ENCODE measurements at places on chromosomes 2 and 18.

DNA sequence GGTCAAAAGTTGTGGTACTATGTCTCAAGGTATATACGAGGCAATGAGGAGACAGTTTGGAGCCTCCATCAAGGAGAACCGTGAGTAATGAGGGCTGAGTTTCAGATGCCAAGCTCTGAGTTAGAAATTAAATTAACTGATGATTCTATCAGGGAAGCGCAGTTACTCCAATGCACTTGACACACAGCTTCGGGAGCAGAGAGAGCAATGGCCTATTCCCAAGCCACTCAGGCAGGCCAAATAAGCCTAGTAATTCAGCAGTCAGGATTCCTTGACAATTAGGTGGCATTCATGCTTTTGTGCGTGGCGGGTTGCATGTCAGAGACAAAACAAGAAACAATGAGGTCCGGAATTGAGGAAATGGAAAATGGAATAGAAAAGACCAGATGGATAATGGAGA, 123.2 kb downstream of the MMADHC start:
- DNase-seq = no peak

GRCh38 chr2:227134591-227134990, 29.4 kb downstream of the COL4A4 start:
- no peak for DNase-seq

GRCh38 chr2:189142893-189143759, 36.4 kb downstream of the COL5A2 start:
- DNase-seq = no peak

DNA sequence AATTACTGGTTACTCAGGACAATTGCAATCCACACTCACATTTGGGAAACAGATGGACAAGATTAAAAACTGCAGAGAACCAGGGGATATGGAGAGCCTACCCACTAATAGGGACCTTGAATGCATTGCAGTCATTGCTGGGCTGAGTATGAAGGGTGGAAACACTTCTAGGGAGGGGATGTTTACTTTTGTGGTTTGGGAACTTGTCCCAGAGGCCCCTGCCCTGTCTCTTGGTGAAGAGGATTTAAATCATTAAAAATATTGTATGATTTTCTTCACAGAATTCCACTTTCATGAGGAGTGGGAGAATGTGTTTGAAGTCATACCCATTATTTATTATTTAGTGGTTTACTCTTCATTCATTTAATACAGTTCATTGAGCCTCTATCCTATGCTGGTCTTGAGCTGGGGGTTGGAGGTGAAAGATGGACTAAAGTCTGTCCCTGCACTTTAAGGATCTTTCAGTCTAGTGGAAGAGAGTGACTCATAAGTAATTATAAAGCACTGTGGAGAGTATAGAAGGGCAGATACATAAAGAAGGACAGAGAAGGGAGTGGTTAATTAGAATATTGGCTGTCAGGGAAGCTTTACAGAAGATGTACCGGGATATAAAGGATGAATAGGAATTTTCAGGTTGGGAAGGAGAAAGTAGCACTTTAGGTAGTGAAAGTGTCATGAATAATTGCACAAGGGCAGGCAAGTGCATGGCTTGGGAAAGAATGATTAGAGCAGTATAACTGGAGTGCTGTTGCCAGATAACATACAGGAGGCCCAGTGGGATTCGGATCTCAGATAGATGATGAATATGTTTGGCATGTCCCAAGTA, 313.4 kb downstream of the LPIN1 start:
- DNase-seq = no peak

- DNase-seq = no peak
Measured at GRCh38 chr18:12783524-12783923, 80.7 kb downstream of the PSMG2 start.

DNA sequence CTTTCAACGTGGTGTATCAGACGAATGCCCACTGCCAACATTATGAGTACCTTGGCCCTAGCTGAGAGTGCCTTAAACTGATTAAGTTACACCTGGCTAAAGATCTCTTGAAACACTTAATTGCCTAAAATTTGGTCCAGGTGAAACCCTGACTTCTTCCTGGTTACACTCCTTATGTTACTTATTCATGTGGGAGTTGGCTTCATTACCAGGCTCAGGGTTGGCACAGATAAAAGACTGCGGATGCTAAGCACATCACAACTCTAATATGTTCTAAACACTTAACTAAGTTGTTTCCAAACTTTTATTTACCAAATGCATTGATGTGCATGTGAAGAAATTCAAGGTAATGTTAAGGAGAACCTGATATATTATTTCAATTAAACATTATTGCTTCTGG, 298.9 kb downstream of the TCF4 start:
- no peak for DNase-seq

DNA sequence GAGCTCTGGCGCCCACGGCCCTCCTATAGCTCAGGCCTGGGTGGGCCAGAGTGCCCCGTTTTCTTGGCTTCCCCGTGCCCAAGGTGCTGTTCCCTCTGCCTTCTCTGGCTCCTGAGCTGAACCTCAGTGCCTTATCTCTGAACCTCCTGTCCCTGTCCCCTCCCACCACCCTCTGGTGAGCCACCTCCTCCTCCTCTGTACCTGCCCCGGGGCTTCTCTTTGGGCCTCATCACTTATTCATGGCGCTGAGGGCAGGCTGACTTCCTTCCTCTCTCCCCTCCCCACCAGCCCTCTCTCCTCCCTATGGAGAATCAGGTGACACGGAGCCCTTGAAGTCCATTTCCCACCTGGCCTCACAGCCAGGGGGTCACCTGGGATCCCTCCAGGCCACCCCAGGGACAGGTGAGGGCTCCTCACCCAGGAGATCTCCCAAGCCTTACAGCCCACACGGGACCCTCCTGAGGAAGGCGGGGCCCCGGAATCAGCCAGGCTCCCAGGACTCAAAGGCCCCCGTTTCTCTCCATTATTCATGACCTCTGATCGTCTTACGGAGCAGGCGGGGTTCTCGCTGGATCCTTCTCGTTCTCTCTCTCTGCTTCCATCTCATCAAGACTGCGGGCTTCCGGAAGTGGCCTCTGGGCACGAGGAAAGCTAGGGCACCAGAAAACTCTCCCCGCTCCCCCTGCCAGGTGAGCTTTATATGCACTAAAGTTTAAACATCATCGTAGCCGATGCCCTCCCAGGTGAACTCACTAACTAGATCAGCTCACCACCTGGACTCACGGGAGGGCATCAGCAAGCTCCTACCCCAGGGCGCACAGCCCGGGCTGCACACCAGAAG, at the start of gene LOXHD1:
TSS of gene LOXHD1 (minus strand) at position 106 of the 841 bp plus-strand sequence. CDS start 187 bp downstream, outside the sequence.
- DNase-seq = no peak

DNA sequence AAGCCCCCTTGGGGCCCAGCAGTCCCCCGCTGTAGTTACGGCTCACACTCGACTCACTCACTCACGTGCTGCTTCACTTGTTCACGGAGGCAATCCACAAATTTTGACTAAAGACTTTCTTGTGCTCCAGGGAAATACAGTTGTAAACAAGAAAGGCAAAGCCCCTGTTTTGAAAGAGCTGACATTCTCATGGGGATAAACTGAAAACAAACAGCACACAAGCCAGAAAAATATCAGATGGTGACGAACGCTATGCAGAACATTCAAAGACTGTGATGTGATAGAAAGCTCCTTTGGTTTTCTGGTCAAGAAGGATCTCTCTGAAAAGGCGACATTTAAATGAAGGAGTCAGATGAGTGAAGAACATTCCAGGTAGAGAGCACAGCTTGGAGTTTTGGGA, 385.3 kb upstream of the SMIM21 start:
- no peak for DNase-seq

DNA sequence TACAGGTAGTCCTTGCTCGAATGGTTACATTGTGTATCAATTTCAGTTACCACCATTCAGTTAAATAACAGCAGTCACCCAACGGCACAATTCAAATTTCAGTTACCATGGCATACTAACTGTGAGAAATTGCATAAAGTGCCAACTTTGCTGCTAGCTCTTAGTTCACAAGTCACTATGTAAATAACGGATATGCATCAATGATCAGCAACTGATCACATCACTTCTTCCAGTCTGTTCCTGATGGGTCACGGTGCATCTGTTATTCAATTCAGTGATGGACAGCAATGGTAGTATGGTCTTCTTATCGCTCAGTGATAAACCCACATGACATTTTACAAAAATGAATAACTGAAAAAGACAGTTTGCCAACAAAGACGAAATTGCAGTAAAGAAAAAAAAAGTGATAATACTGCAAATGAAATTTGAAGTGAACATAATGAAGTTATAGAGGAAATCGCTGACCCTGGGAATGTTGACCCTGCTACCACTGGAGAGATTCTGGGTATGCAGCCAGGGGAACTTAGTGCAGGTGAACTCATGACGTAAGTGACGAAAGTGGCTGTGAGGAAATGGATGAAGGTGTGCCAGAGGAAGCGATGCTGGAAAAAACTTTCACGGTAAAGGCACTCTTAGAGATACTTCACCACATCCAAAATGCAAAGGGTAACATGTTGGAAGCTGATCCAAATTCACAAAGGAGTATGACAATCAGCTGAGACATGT, 25.9 kb upstream of the RAPGEF4 start:
- DNase-seq = no peak

GRCh38 chr18:57231864-57232263, 85.0 kb downstream of the BOD1L2 start:
- DNase-seq = no peak

GRCh38 chr2:120227111-120227991, 4.2 kb upstream of the TMEM185B start:
- no peak for DNase-seq

DNA sequence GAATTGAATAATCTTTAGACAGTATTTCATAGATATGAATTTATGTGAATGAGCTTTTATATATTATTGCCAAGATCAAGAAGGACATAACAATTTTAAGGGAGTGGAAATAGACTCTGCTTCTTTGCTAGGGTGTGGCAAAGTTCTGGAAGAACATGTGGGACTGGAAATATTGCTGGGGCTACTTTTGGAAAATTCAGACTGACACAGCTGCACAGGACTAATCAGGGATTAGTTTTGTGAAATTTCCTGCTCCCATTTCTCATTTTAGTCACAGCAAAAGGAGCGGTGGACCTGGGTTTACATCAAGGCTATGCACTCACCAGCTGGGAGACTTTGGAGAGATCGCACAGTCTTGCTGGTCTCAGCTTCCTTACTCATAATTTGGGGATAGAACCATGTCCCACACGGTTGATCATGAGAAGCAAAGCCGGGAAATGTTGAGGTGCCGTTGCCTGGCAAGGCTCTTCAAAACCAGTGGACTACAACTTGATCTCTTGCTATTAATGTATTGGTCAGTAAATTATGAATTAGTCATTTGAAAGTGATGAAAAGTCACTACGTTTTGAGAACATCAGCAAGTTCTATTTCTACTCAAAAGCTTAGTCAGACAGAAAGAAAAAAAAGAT, 42.4 kb downstream of the IL1RL2 start:
- no peak for DNase-seq

- DNase-seq = peak; percentile 46
Measured at GRCh38 chr2:157784169-157784822, 91.8 kb downstream of the ACVR1 start.

DNA sequence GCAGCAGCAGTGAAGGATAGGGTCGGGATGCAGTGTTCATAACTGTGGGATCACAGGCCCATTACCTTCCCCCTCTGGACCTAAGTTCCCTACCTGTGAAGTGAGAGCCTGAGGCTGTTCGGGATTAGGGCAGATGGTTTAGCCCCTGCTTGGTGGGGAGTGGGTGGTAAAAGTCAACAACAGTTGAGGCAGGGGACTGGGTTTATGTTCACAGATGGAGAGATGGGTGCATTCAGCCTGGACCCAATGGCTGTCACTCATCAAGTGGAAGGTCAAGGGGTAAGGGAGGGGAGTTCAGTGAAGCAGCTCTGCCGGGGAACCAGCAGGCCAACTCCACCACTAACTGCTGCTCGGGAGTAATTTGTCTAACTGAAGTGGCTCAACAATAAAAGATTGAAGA, 180.4 kb downstream of the FAM210A start:
- DNase-seq = no peak

DNA sequence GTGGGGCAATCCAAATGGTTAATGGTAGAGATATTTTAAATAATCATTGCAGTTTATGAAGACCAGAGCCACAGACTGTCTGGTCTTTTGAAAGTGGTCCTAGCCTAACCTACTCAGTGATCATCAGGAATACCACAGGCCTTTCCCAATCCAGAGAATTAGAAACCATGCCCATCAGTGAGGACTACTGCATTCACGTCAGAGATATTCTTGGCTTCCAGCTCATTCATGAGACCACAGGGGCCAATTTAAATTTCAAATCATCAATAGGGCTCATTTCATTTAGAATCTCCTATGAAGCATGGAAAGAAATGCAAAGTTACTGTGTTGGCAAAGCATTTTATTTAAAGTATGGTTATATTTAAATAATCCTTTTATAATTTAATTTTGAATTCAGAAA, 362.3 kb upstream of the KCNJ3 start:
- DNase-seq = no peak

- DNase-seq = no peak
Measured at GRCh38 chr18:46028536-46028891, 43.5 kb downstream of the PSTPIP2 start.

- DNase-seq = no peak
Measured at GRCh38 chr2:88329815-88330603, 122.5 kb downstream of the FOXI3 start.

DNA sequence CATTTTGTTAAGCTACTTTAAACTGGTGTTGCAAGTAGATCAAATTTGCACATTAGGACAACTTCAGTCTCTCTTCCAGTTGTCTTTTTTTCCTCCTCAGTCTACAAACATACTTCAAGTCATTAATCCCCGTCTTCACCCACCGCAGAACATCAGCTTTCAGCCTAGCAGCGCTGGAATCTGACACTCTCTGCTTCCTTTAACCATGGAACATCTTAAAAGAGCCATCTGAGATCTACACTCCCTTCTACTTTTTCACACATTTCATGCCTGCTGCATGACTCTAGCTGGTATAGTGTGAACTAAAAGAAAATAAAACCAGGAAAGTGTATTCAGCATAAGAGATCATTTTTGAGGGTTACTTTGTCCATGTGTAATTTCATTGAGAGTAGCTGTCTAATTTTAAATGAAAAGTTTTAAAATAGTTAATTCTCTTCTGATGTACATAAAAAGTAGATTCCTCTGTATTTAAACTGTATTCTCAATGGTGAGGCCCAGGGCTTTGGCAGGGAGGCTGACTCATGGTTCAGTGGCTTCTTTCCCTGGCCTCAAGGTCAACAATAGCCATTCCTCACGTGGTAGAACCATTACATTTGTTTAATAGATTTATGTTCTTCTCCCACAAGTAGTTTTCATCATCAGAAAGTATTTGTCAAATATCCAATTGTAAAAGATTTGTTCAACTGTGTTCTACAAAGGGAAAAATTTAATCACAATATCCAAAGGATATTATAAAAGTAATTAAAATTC, 16.5 kb downstream of the SGPP2 start:
- DNase-seq = no peak

DNA sequence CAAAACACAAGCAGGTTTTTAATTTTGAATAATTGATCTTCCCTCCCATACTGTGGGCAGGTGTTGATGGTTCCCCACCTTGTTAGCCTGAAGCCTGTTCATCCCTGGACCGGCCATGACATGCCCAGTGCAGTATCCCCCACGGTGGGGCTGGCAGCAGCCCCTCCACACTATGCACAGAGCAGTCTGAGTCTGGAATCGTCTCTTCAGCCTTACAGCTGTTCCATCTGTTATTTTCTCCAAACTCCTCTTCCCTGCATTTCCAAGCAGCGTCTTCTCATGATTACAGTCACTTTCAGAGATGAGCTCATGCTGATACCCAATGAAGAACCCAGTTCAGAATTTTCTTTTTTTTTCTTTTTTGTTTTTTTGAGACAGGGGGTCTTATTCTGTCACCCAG, 68.2 kb downstream of the ADI1 start:
- DNase-seq = no peak

Data from left ventricle myocardium inferior (tissue), 1 donor.